ENCODE measurements at places on chromosomes 6 and 20.

GRCh38 chr6:52498538-52499017, 78.3 kb downstream of the TRAM2 start:
- no peak for DNase-seq

DNA sequence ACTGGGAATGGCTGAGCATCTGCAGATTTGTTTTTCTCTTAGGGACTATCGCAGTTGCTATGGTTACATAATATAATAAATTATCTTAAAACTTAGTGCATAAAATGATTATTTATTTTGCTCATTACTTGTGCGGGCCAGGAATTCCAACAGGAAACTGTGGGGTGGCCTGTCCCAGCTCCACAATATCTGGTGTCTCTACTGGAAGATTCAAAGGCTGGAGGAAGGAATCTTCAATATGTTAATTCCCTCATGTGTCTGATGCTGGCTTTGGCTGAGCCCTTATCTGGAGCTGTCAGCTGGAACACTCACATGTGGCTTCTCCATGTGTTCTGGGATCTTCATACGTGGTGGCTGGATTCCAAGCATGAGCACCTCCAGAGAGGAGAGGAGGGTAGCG, 23.9 kb upstream of the B3GAT2 start:
- no peak for DNase-seq

DNA sequence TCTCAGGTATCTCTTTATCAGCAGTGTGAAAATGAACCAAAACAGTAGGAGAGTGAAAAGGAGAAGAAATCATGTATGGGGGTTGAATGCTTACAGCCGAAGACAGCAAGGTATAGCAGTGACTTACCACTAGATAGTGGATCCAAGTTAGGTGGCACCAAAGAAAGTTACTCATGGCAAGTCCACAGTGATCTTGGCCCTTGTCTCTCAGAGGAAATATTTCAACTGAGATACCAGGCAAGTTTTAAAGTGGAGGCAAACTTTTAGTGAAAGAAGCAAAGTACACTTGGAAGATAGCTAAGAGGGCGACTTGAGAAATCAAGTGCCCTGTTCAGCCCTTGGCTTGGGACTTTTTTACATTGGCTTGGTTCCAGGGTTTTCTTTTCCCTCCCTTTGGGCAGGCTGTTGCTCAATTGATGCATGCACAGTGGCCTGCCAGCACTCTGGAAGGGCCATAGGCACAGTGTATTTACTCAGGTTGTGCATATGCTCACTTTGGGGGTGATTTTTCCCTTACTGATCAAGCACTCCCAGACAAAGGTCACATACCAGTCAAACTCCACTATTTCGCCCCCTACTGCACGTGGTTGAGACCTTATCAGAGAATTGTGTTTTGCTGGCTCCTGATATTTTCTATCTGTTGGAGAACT, 329.5 kb upstream of the KHDRBS2 start:
- DNase-seq = no peak

DNA sequence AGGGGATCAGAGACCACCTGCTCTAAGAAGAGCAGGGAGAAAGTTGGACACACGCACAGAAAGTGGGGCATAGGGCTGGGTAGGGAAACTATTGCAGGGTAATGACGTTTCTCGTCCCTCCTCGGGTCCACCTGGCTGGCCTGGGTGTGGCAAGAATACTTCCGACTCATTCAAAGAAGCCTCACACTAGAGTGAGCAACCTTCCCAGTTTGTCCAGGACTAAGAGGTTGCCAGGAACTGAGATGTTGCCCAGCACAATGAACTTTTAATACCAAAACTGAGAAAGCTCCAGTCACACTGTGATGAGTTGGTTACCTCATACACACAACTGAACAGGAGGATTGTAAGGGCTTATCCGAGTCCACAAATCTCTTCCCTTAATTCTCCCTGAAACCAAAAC, 74.5 kb upstream of the ADGRF1 start:
- no peak for DNase-seq

DNA sequence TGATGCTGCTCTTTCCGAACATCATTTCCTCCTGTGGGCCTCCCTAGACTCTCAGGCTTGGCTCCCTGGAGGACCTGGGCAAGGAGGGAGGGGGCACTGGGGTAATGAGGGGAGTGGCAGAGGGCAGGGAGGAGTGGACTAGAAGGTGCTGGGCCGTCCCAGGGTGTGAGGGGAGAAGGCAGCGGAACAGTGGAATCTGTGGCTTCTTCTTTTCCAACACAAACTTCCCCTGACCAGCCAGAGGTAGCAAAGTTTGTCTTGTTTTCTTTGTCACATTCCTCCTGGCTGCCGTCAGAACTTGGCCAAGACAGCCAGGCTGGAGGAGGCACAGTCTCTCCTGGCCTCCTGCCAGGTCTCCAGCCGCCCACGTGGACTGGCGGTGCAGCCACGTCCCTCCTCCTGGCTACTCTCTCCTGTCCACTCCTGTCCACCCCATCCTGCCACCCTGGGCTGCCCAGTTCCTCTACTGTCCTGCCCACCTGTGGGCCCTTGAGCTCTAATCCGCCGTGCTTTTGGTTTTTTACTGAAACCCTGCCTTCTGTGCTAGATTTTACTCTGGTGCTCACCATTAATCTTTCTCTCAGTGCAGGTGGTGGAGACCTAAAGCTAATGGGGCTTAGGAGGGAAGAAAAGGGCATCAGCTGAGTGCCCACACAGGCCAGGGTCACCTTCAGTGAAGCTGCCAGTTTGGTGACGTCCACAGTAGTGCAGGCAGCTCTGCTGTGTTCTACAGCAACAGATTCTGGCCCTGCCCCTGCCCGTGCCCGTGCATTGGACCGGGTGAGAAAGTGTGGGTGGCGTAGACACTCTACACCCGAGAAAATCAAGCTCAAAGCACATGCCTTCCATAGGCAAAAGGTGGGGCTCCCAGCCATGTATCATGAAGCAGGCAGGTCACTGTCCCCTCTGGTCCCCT, 2.8 kb upstream of the CDSN start:
- no peak for DNase-seq

DNA sequence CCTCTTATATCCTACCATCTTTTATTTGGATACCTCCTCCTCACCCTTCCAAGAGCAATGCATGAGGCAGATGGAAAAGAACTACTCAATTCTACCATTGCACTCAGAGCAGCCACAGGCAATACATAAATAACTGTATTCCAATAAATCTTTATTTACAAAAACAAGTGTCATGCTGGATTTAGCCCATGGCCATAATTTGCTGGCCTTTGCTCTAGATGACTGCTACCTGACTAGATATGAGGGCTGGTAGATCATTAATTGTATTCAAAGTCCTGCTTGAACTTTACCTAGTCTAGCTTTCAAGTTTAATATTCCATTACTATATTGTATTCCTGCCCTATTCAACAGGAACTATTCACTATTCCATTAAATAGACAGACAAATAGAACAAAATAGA, 37.1 kb downstream of the AFG1L start:
- no peak for DNase-seq

DNA sequence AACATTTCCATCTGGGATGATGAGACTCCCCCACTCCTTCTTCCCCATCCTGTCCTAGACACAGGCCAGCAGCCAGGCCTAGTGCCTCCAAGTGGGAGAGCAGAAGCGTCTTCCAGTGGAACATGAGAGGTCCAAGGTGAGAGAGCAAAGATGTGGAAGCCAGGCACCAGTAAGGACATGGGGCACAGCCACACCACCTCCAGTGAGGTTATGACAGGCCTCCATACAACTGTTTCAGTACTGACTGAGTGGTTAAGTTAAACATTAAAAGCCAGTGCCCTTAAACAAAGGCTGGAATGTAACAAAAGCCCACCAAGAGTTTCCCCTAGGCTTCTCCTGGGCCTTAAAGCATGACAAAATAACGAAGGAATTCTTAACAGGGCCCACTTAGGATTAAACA, 5.3 kb downstream of the ZBTB24 start:
- no peak for DNase-seq

DNA sequence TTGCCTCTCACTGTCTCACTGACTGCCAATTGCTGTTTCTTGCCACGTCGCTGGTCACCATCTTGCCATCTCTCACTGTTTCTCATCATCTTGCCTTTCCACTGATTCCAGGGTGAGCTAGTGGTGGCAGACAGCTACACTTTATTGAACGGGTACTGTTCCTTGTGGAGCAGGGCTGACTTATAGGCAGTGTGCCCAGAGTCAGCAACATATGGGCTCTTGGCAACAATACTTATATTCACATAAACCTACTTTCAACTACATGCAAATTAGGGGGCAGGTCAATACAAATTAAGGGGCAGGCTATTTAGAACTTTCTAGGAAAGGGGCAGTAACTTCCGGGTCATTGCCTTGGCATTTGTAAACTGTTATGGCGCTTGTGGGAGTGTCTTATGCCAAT, 186.2 kb upstream of the SYNDIG1 start:
- DNase-seq = no peak

GRCh38 chr6:102853249-102853955, 1459.9 kb downstream of the GRIK2 start:
- DNase-seq = no peak

DNA sequence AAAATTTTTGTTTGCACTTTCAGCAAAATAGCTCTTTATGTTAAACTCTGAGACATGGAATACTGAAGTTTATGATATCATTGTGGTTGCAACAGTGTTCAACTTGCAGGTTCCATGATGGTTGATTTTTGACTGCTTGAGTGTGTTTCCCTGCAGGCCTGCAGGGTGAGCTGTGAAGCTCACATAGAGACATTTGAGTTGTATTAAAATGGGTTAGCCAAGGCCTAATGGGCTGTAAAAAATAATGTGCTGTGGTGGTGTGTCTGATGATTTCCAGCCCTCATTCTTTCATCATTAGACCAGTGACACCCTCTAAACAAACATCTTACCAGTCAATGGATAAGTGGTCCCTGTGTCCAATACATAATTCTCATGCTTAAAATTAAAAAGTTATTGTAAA, 321.4 kb downstream of the FARS2 start:
- DNase-seq = no peak

- DNase-seq = no peak
Measured at GRCh38 chr6:140040396-140040795, 665.9 kb upstream of the CITED2 start.

- no peak for DNase-seq
Measured at GRCh38 chr20:40335437-40335836, 353.6 kb downstream of the MAFB start.

- DNase-seq = no peak
Measured at GRCh38 chr6:6645261-6645917, 56.9 kb downstream of the LY86 start.

All from T-helper 9 cell (primary cell).